ENCODE measurements at places on chromosomes 6 and 20. TPM values are rescaled to one million over a fixed set of nuclear protein-coding genes. Genes with fewer than 3 reads are reported as not detected.

Gene OPRM1
- not detected for total RNA-seq

Gene PBOV1
- total RNA-seq: not detected

Gene PAX1
- not detected for total RNA-seq

Gene GNAS-AS1
- 1.1 TPM for total RNA-seq

GRCh38 chr6:170291271-170292110, 613 bp upstream of the DLL1 start:
- peak; percentile 88 for DNase-seq

DNA sequence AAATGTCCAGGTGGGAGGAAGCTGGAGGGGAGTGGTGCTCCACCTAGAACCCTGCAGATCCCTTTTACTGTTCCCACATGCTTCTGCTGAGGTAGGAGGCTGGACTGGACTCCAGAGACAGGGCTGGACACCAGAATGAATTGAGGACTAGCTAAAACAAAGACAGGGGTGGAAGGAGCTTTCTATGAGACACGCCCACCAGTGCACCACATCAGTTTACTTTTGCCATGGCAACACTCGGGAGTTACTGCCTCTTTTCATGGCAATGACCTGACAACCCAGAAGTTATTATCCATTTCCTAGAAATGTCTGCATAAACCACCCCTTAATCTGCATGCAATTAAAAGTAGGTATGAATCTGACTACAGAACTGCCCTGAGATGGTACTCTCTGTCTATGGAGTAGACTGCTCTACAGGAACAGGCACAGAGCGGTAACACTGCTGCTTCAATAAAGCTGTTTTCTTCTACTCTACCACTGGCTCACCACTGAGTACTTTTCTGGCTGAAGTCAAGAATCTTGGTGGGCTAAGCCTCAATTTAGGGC, 211.7 kb downstream of the TFAP2C start:
- DNase-seq: no peak

DNA sequence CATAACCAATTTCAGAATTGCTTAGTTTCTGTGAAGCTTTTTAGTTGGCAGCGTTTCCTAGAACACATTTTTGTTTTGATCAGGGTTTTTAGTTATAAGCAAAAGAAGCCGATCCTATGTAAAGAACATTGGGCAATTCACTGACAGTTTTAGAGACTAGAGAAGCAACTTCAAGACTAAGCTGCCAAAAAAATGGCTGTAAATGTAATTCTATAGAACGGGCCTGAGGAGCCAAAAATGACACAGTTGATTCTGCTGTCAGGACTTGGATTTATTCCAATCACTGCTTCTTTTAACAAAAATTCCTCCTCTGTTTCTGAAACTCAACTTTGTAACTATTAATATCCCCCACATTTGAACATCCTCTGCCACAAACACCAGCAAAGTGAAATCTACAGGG, 236.0 kb upstream of the EYS start:
- no peak for DNase-seq

DNA sequence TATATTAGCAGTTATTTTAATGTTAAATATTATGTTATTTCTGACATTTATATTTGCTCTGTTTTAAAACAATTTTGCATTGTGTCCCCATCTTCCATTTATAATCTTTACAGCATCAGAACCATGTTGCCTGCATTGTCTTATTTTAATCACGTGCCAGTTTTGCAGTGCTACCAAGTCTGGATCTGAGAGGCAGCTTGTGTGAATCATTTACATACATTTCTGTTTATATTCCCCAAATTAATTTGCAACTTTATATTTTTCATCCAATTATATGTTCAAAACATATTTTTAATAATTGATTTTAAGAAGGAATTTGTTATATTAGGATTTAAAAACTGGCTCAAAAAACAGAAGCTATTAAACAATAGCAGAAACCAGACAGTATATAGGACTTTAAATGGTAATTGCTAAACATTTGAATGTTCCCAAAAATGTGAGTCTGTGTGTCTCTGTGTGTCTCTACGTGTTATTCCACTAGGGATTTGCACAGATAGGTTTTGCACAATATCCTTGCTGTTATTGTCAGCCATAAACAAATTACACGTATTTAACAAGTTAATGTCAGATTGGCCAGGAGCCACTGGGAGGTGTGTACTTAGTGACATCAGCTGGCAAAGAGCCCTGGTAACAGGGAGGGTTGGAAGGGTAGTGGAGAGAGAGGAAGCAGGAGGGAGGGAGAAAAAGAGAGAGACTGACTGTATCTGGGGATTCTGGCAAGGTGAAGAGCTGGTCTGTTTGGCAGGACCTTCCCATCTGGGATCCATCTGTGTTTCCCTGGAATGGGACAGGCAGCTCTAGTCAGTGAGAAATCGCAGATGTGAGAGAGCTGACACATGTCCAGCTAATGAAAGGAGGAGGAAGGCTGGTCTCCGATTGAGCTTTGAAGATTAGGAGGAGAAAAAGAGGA, 72.1 kb downstream of the CBFA2T2 start:
- DNase-seq: no peak

- DNase-seq: no peak
Measured at GRCh38 chr6:43127180-43127579, 43.9 kb upstream of the SRF start.

GRCh38 chr6:170153436-170154319, 137.2 kb downstream of the DLL1 start:
- no peak for DNase-seq

DNA sequence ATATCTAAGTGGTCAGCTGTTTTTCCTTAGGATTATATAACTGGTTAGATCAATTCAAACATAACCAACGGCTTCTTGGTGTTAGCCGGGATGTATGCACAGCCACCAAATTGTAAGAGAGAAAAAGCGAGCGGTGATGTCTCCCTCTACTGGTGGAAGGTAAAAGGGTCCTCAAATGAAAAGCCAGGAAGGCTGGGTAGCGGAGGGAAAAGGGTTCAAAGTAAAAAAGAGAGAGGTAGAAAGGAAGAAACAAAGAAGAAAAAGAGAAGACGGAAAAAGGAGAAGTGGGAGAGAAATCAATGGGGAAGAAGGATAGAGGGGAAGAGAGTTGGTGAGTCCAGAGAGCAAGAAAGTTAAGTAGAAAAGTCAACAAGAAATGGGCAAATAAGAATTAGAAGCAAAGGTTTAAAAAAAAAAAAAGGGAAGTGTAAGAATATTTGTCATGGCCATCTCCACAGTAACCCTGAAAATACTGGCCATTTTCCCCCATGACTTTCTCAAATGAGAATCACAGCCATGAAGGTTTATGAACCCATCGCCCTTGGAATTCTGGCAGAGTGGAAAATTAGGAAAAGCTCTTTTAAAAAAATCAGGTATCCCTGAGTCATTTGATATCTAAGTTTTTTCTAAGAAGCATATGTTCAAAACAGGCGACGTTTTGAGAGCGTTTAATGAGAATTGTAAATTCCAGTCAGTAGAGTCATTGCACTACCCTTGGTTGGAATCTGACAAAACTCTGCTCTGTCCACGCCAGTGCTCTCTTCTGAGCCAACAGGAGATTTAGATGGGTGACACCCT, 155.6 kb upstream of the SNX9 start:
- no peak for DNase-seq

DNA sequence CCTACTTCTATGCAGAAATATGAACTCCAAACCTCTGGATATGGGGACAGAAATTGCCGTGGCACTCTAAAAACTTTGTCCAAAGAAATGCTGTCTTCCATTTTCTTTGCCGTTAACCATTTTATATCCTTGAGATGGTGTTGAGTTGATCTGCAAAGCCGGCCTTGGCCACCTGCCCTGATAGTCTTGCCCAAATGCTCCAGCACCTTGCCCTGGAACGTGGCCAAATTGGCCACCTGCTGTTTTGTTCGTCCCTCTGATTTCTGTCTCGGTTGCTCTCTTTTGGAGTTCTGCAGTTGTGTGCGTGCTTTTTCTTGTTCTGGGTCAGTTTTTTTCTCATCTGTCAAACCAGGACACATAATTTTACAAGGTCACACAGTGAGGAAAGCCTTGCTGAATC, 239.7 kb upstream of the GMDS start:
- DNase-seq: no peak

DNA sequence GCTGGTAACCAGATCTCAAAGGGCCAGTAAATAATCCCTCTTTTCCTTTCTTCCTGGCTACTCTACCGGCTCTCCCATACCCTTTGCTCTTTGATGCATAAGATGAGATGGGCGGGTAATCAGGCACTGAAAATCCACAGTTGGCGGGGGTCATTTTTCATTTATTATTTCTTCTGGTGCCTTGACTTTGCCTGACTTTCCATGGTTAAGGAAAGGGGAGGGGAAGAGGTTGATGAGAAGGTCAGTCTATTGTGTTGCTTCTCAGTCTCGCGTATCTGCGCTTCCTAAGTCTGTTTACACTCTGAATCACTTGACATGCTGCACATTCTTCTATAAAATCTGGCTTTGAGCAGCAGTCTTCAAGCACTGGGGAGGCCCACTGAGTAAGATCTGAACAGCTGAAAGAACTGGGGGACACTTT, 121.1 kb upstream of the HDGFL1 start:
- no peak for DNase-seq
